ENCODE measurements at places on chromosomes 4 and X.

DNA sequence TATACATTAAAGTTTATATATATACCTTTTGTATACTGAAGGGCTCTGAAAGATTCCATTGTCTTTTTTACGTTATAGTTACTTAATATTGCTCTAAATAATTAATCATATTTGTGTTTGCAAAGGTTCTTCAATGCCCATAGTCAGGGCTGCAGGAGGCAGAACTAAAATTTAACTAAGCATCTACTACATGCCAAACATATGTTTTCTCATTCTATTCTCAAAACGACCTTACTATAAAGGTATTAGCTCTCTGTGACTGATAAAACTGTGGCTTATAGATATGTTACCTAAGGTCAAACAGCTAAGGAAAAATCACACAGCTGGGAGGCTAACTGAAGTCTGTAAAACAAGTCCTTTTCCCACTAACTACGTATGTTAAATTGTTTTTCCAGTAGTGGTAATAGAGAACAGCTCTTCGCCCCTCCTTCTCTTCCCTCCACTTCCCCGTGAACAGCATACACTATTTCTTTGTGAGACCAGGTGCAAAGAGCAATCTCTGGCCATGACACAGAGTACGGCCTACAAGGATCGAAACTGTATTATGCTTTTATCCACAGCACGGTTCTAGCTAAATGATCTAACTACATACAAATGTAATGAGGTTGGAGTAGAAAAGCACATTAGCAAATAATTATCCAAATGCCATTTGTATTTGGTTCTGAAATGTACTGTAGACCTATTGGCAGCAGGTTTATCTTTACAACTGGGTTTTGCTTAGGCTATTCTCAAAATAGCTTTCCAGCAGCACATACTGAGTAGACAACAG lies 1.7 kb downstream of the CNOT6L start:
- peak; percentile 20 for DNase-seq

DNA sequence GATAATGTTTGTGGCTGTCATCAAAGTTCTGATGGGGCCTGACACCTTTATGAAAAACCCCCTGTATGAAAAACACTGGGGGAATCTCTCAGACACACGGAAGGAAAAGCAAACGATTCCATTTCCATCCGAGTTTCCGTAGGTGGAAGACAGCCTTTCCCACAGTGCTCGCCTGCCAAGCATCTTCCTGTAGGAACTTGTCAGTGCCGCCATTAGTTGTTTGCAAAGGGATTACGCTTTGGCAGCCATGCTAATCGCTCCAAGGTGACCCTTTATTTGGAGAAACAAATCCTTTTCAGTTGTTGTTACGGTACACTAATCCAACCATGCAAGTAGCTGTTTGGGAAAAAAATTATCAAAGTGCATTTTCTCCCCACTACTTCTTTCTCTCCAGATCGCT lies 44.4 kb upstream of the STOX2 start:
- DNase-seq, result no peak

DNA sequence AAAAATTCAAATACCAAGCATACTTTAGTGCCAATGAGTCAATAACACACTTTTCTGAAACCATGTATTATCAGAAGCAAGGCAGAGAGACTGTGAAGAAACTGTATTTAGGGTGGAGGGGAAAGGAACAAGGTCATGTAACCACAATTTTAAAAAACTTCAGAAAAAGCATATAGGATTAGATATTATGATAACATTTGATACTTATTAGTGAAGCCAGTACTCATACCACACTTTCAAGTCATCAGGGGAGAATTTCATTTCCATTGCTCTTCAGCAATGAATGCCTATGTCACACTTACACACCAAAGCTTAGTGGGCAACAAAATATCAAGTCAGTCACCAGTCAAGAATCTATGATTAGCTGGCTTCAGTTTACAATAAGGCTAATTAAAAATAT lies 602.2 kb downstream of the IL15 start:
- DNase-seq, result no peak

GRCh38 chr4:159366966-159367780 lies 264.3 kb downstream of the RAPGEF2 start:
- no peak for DNase-seq

GRCh38 chr4:130545171-130545570 lies 1449.2 kb downstream of the C4orf33 start:
- no peak for DNase-seq

GRCh38 chr4:138414202-138414601 lies 172.1 kb upstream of the SLC7A11 start:
- no peak for DNase-seq

GRCh38 chrX:40579141-40579540 lies 1.6 kb upstream of the ATP6AP2 start:
- no peak for DNase-seq

DNA sequence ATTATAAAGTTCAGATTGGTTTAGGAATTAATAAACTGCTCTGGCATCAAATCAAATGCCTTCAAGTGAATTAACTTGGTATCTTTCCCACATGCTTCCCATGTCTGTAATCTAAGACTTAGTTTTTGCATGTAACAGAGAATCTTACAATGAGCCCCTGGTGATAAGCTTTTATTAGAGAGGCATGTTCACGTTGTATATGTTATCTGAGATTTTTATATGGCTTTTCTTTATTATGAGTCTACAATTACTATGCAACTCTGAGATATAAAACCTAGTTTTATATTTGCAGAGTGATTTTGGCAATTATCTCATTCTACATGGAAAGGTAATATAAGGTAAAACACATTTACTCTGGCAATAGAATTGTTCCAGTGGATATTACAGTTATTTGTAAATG lies 1578.4 kb upstream of the IGFBP7 start:
- DNase-seq, result no peak

- DNase-seq, result no peak
Measured at GRCh38 chr4:151627491-151627890, 133.3 kb downstream of the GATB start.

DNA sequence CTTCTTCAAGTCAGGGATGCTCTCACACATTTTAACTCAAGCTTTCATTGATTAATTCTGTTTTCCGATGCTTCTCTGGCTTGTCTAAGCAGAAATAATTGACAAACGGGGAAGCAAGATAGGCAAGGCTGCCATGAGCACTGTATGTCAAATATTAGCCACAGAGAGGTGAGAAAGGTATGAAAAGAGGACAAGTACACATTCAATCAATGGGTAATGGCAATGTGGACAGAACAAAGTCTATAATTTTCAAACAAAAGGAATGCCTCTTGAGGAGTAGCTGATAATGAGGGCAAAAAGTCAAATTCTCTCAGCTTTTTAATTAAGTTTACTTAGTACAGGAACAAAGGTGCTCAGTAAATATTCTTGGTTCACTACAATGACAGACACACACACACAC lies 19.6 kb downstream of the COX7B2 start:
- no peak for DNase-seq

DNA sequence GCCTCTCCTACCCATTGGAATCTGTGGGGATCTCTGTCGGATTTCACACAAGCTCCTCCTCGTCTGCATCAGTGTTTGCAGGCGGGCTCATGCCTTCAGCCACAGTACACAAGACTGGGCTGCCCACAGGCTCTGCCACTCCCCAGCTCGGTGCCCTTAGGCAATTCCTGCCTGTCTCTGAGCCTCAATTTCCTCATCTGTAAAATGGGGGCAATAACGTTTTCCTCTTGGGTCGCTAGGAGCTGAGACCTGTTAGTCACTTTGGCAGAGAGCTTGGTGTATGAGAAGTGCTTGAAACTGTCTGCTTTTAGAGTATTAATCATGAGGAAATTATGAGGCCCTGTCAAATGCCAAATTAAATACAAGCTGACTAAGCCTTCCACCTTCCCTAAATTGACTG lies 27.6 kb upstream of the MSX1 start:
- DNase-seq, result no peak

DNA sequence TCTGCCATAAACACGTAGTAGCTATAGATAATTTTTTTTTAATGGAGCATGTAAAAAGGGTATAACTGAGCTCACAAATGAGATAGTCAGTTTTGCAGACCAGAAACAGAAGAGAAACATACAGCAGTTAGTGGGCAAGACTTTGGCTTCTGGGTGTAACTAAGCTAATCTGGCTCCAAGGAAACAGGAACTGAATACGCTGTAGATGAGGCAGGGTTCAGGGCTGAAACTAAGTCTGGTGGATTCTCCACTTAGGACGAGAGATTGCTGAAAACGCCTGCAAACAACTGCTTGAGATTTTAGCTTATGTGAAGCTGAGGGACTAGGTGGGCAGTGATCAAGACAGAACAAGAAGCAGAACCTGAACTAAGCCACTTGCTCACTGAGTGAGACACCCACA lies 91.7 kb downstream of the SMIM20 start:
- no peak for DNase-seq

DNA sequence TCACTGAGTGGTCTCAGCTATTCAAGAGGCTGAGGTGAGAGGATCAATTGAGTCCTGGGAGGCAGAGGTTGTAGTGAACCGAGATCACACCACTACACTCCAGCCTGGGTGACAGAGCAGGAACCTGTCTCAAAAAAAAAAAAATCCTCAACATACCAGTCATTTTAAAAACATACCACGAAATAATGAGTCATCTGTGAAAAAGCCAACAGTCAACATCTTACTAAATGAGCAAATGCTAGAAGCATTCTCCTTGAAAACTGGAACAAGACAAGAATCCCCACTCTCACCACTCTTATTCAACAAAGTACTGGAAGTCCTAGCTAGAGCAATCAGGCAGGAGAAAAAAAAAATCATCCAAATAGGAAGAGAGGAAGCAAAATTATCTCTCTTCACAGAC lies 104.0 kb upstream of the ARHGEF9 start:
- DNase-seq, result no peak

GRCh38 chr4:46329118-46329976 lies 60.6 kb downstream of the GABRA2 start:
- peak; percentile 26 for DNase-seq

DNA sequence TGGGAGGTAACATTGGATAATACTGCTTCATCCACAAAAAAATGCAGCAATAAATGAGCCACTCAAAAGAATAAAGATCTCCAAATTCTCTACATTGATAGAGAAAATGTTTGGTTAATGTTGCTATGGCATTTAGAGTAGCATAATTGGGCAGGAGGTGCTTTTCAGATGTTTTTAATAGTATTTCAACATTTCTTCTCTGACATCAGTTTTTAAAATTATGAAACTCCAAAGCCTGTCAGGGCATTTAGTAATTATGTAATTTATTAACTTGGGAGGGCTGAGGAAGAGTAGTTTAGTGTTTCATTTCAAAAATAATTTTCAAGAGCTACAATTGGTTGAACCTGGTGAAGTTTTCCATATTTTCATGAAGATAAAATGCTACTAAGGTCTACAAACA lies 211.3 kb upstream of the INTU start:
- no peak for DNase-seq

DNA sequence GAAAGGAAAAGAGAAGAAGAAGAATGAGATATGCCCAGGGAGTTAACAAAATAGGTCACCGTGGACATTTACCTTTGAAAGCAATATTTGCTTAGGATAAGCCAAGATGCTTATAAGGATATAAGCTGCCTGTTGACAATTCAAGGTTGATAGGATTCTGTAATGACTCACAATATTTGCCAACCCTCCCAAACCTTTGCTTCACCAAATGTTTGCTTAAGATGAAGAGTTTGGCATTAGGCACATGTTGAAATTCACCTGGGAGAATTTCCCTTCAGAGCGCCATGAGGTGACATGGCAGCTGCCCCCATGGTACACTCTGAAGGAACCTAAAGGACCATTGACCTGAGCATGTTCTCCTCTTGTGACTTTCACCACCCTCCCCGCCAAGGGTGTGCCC lies 4.6 kb downstream of the PALLD start:
- no peak for DNase-seq

DNA sequence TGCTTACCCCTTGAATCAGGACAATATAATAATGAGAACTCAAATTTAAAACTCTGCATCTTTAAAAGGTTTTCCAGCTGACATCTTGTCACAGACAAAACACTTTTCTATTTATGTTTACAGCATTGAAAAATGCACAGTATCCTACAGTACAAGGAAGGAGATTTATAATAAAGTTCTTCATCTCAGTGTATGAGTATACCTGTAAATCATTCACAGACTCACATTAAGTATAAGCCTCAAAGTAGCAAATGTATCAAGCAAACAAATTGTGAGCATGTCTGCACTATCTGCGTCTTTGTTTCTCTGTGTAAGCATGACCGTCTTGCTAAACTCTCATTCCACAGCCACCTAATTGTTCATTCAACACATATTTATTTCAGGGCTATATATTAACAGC lies 52.8 kb downstream of the PPP1R2C start:
- no peak for DNase-seq

- DNase-seq, result peak; percentile 7
Measured at GRCh38 chr4:107035819-107036583, at the start of gene DKK2. Gene DKK2 (minus strand): TSS chr4:107036313. CDS start chr4:107035591, 722 bp downstream.

Measured in left renal pelvis (tissue), 4 donors.